Omental fat pad (tissue), 4 donors: ENCODE measurements at places on chromosomes 4 and X. TPM values are rescaled to one million over a fixed set of nuclear protein-coding genes. Genes with fewer than 3 reads are reported as not detected.

Gene RASSF6
- total RNA-seq, result 0.46 TPM

Gene SPANXN3
- not detected for total RNA-seq

Gene ELF2
- total RNA-seq, result 89.5 TPM

Gene CFAP47
- 0.09 TPM for total RNA-seq

Gene CENPVL1
- total RNA-seq, result not detected

Gene CT47C1
- not detected for total RNA-seq

Gene ERAS
- total RNA-seq, result not detected

Gene DCAF12L1
- not detected for total RNA-seq

Gene STK26
- 7.1 TPM for total RNA-seq

Gene MFAP3L
- total RNA-seq, result 12.6 TPM

- DNase-seq, result no peak
These were observed 30.7 kb downstream of the HMX1 start for GRCh38 chr4:8840816-8841455.

- DNase-seq, result no peak
These were observed 408.2 kb downstream of the BCOR start for GRCh38 chrX:39689376-39690104.

- no peak for DNase-seq
These were observed 792 bp downstream of the PPP1R3F start for GRCh38 chrX:49270249-49270921.

DNA sequence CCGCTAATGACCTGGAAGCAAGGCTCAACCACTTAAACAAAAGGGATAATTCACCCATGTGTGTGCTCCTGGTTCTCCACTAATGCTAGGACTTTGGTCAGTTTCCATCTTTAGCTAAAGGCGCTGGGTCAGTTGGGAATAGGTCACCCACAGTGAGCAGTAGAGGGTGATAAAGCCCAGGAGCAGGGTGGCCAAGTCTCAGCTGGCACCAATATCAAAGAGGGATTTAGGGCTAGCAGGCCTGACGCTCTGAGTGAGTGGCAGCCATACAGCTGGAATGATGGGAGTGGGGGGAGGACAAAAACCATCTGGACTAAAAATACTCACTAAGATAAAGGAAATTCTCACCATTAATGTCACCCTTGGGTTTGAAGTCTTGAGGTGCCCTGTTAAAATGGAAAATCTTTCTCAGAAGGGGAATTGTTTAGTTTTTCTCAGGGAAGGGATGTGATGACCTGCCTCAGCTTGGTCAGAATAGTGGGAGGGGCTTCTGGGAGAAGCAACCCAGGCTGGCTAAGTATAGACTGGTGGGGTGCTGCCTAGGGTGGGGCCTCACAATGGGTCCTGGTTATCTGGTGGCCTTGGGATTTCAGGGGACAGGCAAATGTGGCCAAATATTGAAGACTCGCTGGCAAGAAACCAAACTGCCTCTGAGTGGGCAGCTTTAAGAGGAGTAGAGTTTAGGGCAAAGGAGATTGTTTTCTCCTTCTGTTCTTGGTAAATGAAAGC is 47.1 kb downstream of the TSC22D3 start:
- no peak for DNase-seq

DNA sequence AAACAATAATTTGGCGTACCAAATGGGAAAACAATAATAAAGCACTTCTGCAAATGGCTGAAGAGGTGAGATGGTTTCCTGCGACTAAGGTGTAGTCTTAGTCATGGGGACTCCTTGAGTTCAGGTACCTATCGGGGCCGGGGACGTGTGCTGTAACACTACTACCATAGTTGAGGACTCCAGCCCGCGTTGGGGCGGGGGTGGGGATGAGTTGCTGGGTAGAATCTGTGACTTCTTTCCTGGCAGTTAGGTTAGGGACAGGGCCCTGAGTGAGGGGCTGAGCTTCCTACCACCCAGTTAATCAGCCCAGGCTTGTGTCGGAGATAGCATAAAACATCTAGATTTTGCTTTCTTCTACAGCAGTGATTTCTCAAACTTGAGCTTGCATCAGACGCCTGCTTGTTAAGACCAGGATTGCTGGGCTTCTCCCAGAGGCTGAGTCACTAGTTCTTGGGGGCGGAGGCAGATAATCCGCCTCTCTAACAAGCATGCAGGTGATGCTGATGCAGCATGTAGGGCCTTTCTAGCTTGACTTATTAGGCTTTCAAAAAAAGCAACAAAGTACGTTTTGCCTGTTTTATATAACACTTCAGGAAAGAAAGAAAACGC is 30.2 kb downstream of the RBBP7 start:
- DNase-seq, result no peak

DNA sequence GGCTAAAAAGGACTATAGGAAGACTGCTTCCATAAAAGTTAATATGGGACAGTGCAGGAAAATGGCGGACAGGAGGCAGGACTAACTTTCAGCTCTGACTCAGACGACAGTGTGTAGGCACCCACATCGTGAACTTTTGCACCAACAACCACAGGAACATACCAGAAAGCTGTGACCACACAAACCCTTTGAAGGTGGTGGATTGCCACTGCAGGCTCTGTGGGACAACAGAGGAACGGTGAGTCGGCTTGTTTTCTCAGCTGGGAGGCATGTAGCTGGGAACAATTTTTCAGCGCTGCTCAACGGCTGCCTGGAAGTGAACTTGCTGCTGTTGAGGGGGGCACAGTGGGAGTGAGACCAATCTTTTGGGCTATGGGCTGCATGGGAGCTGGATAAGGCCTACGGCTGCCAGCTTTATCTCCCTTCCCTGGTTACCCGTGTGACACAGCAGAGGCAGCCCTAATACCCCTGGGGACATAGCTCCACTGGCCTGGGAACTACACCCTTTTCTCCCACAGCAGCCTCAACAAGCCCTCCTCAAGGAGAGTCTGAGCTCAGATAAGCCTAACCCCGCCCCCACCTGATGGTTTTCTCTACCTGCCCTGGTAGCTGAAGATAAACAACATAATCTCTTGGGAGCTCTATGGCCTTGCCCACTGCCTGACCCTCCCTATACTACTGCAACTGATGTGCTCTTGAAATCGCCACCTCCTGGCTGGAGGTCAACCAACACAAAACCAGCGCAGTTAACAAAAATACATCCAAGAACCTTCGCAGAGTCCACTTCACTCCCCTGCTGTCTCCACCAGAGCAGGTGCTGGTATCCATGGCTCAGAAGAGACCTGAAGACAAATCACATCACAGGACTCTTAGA is 1537.0 kb downstream of the C4orf33 start:
- no peak for DNase-seq

GRCh38 chrX:40149286-40150175 is 51.8 kb upstream of the BCOR start:
- no peak for DNase-seq

DNA sequence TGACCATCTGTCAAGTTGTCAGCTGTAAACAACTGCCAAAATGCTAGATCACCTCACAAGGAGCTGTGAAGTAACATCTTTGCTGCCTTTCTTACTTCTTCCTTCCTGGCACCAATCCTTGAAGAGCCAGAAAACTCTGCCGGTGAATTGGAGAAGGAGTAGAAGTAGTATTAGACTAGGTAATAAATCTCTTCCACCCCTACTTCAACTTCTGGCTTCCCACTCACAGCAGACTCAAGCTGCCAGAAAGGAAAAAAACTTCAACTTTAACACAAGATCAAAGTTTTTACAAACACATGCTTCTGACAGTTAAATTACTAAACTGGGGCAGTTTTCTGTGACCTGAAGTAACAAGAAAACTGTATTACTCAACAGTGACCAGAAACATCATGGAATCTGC is 164.7 kb upstream of the SLC7A11 start:
- no peak for DNase-seq

DNA sequence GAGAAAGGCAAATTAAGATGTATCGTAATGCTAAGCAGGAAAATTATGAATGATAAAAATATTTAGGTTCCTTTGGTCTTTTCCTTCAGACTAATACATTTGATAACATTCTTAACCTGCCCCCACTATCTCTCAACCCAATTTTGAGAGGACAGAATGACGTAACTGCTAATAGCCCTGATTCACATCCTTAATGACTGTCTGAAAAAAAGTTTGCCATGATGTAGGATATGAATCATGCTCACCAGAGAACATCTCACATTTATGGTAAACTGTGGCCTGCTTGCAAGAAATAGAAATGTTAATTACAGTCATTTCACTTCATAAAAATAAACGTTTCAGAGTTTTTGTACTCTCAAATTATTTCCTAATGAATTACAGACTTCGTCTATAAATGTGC is 128.0 kb upstream of the VEGFC start:
- no peak for DNase-seq

- DNase-seq, result no peak
These were observed 675.6 kb upstream of the FTHL17 start for GRCh38 chrX:31747411-31747810.

GRCh38 chrX:134537179-134537955 is 77.4 kb downstream of the HPRT1 start:
- DNase-seq, result no peak

DNA sequence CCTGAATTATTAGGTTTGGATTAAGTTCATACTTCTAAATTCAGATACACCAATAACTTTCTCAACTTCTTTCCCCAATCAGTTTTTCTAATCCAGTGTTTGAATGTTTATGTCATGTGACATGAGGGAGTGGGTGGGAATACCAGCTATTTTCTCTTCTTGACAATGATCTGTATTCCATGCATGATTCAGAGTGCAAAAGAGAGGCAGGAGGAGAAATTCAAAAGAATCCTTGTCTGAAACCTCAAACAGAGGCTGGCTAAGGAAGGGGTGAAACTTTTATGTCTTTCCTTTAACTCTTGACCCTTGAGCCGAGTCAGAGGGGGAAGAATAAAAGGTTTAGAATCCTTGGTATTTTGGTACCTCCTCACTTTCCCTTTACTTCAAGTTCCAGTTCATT is 544.7 kb downstream of the SPRY1 start:
- DNase-seq, result no peak

DNA sequence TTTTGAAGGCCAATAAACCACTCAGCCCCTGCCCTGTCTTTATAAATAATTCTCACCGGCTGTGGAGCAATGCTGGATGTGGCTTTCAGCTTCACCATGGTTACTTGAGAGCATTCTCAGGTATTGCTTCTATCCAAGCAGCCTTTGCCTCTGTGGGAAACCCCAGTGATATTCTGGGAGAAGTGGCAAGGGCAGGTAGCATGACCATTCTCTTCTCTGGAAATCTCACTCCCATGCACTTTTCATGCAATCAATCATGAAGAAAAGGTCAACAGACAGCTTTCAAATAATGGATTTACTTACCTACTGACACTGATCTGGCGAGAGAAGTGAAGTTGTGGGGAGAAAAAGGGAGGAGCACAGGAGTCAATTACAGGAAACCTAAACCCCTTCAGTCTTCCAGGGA is 49.5 kb downstream of the UNC5C start:
- no peak for DNase-seq

GRCh38 chr4:52037689-52038102 is 403 bp downstream of the SGCB start:
- no peak for DNase-seq

GRCh38 chr4:150217192-150217591 is 138.9 kb downstream of the DCLK2 start:
- DNase-seq, result no peak

- no peak for DNase-seq
These were observed 63.0 kb upstream of the RBPJ start for GRCh38 chr4:26257850-26258249.

GRCh38 chrX:7223271-7223670 is 75.3 kb upstream of the PUDP start:
- no peak for DNase-seq

- no peak for DNase-seq
These were observed 20.7 kb upstream of the TXLNG start for GRCh38 chrX:16765594-16765993.
